Liver (tissue), 10 donors: ENCODE measurements at places on chromosomes 16 and 17. TPM values are rescaled to one million over a fixed set of nuclear protein-coding genes. Genes with fewer than 3 reads are reported as not detected.

The TEX14 gene
- total RNA-seq: 0.14 TPM

The GPR179 gene
- total RNA-seq: 0.05 TPM

The NOTUM gene
- total RNA-seq: 0.19 TPM

The TMEM106A gene
- total RNA-seq: 2.9 TPM

The C17orf100 gene
- 2.2 TPM for total RNA-seq

The PPP1R9B gene
- total RNA-seq: 26.1 TPM

The TBX6 gene
- total RNA-seq: 0.25 TPM

The IGFBP4 gene
- total RNA-seq: 297 TPM
